Activated T-helper 2 cell treated with anti-CD3 and anti-CD28 coated beads, Interferon-gamma antibody, Interleukin-2, Interleukin-4, amounts not matched to agents 10 μg/mL and 5 μg/mL and 100 μg/mL, durations not matched to agents 14 hours and 24 hours and 36 hours (primary cell): ENCODE measurements at places on chromosomes 12 and 14.

- no peaks in the 10 kb centered on the region for H3K27me3 ChIP-seq
- H3K4me1 ChIP-seq = peaks cover 14% of the 10 kb centered on the region
- H3K36me3 ChIP-seq = peaks cover 38% of the 10 kb centered on the region
These were observed 743 bp downstream of the PUS1 start for GRCh38 chr12:131929581-131930456.

DNA sequence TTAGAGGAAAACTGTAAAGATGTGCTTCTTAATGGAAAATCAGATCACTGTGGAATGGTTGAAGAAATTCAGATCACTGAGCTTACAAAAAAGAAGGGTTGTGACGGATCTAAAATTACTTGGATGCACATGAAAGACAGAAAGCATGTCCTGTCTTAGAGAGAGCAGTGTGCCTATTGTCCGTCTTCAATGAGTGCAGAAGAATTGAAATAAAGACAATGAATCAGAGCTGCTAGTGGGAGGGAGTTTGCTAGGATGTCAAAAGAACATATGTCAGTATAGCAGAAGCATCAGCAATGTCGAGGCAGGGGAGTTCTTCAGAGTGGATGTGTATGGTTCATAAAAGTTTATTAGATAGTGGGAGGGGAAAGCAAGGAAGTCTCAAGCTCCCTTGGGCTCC lies 172.7 kb downstream of the SYNE2 start:
- no peak for DNase-seq
- H3K4me3 ChIP-seq = no peak overlapping the region
- no peaks in the 10 kb centered on the region for H3K27me3 ChIP-seq
- peaks cover 9% of the 10 kb centered on the region for H3K36me3 ChIP-seq

DNA sequence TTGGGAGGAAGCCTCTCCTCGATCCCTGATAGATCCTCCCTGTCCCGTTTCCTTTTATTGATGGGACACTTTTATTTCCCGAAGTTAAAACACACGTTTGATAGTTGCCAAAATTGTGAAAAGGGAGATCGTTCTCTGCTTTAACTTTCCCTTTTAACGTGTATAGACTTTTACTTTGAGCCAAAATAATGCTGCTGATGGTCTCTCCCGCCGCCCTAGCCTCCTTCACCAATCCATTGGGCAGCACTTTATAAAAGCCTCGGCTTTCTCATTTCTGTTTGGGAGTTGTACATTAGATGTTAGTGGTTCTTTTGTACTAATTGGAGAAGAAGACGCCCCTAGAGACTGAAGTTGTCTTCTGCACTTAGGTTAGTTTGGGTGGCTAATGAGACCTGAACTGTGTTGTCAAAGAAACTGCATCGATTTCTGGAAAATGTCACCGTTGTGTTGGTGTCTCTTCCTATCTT lies 1.4 kb downstream of the TMTC2 start:
- no peaks in the 10 kb centered on the region for H3K36me3 ChIP-seq
- peaks cover 18% of the 10 kb centered on the region for H3K4me1 ChIP-seq
- H3K27me3 ChIP-seq = peaks cover 12% of the 10 kb centered on the region
- no peak overlapping the region for H3K27ac ChIP-seq
- peak overlapping the region; percentile 98 for H3K4me3 ChIP-seq

- peaks cover 3% of the 10 kb centered on the region for H3K36me3 ChIP-seq
- no peaks in the 10 kb centered on the region for H3K27me3 ChIP-seq
- no peak overlapping the region for H3K27ac ChIP-seq
- peaks cover 11% of the 10 kb centered on the region for H3K4me1 ChIP-seq
- no peak overlapping the region for H3K4me3 ChIP-seq
- DNase-seq = no peak
These were observed 105.4 kb downstream of the FBXL14 start for GRCh38 chr12:1488908-1489381.

- H3K27me3 ChIP-seq = no peaks in the 10 kb centered on the region
- H3K4me1 ChIP-seq = peaks cover 29% of the 10 kb centered on the region
- H3K36me3 ChIP-seq = peaks cover 12% of the 10 kb centered on the region
These were observed 6.5 kb downstream of the GLRX5 start for GRCh38 chr14:95541346-95541745.

- DNase-seq = no peak
- H3K27me3 ChIP-seq = no peaks in the 10 kb centered on the region
- H3K4me3 ChIP-seq = no peak overlapping the region
- peaks cover 46% of the 10 kb centered on the region for H3K4me1 ChIP-seq
- peak overlapping the region; percentile 50 for H3K27ac ChIP-seq
These were observed 4.2 kb upstream of the AMN1 start for GRCh38 chr12:31732926-31733548.

DNA sequence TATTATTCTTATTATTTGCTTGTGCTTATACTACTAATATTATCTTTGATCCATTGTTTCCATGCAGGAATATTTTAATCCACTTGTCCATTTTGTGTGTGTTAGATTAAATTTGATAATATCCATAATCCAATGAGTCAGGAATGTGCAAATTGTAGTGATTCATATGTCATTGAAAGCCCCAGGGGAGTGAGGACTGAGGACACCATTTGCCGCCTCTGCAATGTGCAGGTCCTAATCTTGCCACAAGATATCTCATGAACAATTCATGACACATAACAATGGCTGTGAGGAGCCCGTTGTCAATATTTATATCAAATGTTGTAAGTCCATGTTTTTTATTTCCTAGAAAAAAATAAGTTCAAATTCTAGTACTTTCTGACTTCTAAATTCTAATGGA lies 250.5 kb downstream of the ZFP36L1 start:
- H3K36me3 ChIP-seq = no peaks in the 10 kb centered on the region
- H3K27ac ChIP-seq = no peak overlapping the region
- H3K4me3 ChIP-seq = no peak overlapping the region

DNA sequence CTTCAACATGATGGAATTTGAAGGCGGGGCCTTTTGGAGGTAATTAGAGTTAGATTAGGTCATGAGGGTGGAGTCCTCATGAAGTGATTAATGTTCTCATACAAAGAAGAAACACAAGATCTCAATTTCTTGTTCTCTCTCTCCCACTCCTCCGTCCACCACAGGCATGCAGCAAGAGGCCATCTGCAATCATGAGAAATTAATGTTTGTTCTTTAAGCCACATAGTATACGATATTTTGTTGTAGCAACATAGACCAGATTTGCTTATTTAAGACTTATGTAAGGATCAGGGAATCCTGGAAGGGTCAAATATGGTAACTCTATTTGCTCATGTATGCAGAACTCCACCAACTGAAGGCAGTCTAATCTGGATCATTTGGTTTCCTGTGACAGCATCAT lies 429.0 kb downstream of the LRIG3 start:
- H3K27ac ChIP-seq = no peak overlapping the region
- H3K27me3 ChIP-seq = no peaks in the 10 kb centered on the region
- no peak for DNase-seq
- H3K4me1 ChIP-seq = no peaks in the 10 kb centered on the region
- no peak overlapping the region for H3K4me3 ChIP-seq

DNA sequence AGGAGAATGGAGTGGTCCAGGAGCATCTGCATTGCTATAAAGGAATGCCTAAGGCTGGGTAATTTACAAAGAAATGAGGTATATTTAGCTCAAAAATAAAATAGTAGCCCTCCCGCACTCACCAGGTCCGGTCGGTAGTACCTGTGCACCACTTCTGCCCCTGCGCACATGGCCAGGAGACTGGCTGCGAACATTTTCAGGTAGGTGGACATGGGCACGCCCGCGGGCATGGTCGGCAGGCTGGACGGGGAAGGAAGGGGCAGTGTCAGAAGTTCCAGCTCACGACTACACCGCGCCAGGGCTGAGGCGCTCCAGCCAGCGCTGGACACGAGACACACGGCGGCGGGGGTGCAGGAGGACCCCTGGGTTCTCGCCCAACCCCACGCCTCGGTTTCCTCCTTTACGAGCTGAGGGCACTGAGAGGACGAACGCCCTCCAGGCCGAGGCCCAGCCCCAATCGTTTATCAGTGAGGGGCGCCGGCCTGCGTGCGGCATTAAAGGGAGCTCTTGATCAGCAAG lies 9.1 kb upstream of the TDG start:
- peaks cover 40% of the 10 kb centered on the region for H3K4me1 ChIP-seq
- DNase-seq = no peak
- peak overlapping the region; percentile 96 for H3K4me3 ChIP-seq
- H3K36me3 ChIP-seq = peaks cover 45% of the 10 kb centered on the region
- H3K27me3 ChIP-seq = no peaks in the 10 kb centered on the region

DNA sequence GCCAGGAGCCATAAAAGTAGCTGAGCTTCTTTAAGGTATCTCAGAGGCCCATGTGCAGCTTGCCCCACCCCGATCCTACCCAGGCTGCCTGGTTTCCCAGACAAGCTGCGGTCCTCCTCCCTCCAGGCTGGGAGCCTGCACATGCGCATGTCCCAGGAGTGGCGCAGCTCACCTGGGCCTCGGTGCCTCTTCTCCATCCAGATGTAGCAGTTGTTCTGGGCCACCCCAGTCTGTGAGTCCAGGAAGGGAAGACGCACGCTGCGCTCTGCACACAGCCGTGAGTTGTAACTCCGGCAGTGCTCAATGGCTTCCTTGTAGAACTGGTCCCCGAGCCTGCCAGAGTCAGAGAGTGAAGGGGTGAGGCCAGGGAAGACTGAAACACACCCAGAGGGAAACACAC lies 122.3 kb downstream of the DPF3 start:
- H3K36me3 ChIP-seq = peaks cover 3% of the 10 kb centered on the region
- no peak overlapping the region for H3K27ac ChIP-seq
- no peak for DNase-seq
- H3K4me3 ChIP-seq = no peak overlapping the region

GRCh38 chr14:104187931-104188726 lies 49.7 kb downstream of the KIF26A start:
- H3K4me1 ChIP-seq = no peaks in the 10 kb centered on the region
- no peaks in the 10 kb centered on the region for H3K27me3 ChIP-seq
- H3K4me3 ChIP-seq = no peak overlapping the region

GRCh38 chr14:102144914-102145313 lies 5.2 kb downstream of the WDR20 start:
- H3K4me3 ChIP-seq = no peak overlapping the region
- peaks cover 15% of the 10 kb centered on the region for H3K4me1 ChIP-seq
- no peaks in the 10 kb centered on the region for H3K27me3 ChIP-seq
- no peak overlapping the region for H3K27ac ChIP-seq

- DNase-seq = no peak
- H3K36me3 ChIP-seq = no peaks in the 10 kb centered on the region
- H3K4me1 ChIP-seq = peaks cover 6% of the 10 kb centered on the region
- H3K4me3 ChIP-seq = no peak overlapping the region
These were observed 20.9 kb upstream of the NUDT14 start for GRCh38 chr14:105201925-105202513.

DNA sequence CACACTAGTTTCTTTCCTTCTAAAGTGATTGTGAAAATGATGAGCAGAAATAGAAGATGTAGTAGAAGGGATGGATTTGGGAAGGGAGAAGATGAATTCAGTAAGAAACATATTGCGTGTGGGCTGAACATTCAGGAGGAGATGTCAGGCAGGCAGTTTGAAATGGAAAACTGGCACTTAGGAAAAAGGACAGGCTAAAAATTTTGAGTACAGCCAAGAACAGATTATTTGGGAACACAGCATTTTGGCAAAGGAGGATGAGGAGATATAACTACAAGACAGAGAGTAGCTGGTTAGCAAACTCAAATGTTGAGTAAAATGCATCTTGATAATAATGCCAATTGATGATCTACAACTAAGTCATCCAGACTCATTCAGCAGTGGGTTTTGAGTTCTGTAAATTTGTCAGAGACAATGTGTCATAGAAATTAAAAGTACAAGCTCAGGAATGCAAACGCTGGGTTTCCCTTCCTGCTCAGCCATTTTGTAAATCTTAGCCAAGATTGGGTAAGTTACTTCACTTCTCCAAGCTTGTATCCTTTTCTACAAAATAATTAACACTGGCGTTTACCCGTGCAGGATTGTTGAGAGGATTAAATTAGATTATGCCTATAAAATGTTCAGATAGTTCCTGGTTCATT lies 255.0 kb downstream of the NAV3 start:
- H3K27me3 ChIP-seq = no peaks in the 10 kb centered on the region
- no peak overlapping the region for H3K4me3 ChIP-seq
- no peaks in the 10 kb centered on the region for H3K36me3 ChIP-seq

GRCh38 chr12:53097564-53098353 lies at the start of gene IGFBP6:
IGFBP6 (plus strand) TSS chr12:53097667; CDS start chr12:53097718, 51 bp downstream.
- H3K27ac ChIP-seq = peak within 1 kb of the TSS; percentile 59
- peak within 1 kb of the TSS; percentile 77 for H3K4me3 ChIP-seq
- H3K4me1 ChIP-seq = peaks cover 31% of the 10 kb centered on the region
- H3K36me3 ChIP-seq = no peaks in the 10 kb centered on the region

- no peak for DNase-seq
- no peak overlapping the region for H3K4me3 ChIP-seq
These were observed 44.9 kb downstream of the DDX11 start for GRCh38 chr12:31118347-31119191.

DNA sequence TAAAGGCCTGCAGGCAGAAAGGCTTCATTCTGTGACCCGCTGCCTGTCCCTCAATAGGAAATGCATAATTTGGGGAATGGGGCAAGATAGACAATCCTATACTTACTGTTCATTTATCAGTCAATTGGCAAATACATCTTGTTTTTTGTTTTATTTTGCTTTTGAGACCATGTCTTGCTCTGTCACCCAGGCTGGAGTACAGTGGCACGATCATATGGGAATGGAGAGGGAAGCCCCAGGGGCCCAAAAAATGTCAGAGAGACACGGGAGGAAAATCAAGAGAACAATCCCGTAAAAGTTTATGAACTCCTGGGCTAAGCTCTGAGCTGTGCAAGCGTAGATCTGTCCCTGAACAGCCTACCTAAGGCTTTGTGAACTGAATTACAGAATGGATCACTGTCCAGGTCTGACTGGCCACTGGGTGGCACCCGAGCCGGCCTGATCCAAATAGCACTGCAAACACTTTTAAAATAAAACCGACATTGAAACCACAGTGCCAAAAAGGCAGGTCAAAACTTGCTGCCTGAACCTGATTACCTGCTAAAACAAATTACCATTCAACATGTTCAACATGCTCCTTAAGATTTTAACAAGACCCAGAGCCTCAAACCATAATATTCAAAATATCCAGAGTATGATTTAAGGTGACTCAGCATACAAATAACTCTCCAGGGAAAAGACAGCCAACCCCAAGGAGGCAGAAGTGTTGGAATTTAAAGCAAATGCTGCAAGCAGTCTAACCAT lies 11.8 kb downstream of the COPS7A start:
- peaks cover 7% of the 10 kb centered on the region for H3K4me1 ChIP-seq
- no peak overlapping the region for H3K4me3 ChIP-seq
- no peaks in the 10 kb centered on the region for H3K27me3 ChIP-seq
- peak; percentile 24 for DNase-seq
